A549 treated with Hydrocortisone at 1 μM for 4 hours (cell line): ENCODE measurements at places on chromosomes 12 and 14. TPM values are rescaled to one million over a fixed set of nuclear protein-coding genes. Genes with fewer than 3 reads are reported as not detected.

The BBOF1 gene
- total RNA-seq = 2.0 to 4.7 TPM (median 3.4 TPM) in 5 replicates

The TUBA1A gene
- total RNA-seq = 182 to 235 TPM (median 228 TPM) in 5 replicates

The TMEM121 gene
- total RNA-seq = 4.6 to 9.5 TPM (median 8.0 TPM) in 5 replicates

The CDKN1B gene
- total RNA-seq = 14.5 to 17.5 TPM (median 15.9 TPM) in 5 replicates

The MMAB gene
- 25.2 to 30.6 TPM (median 26.8 TPM) in 5 replicates for total RNA-seq

The STAC3 gene
- total RNA-seq = 0.18 to 0.36 TPM (median 0.30 TPM) in 5 replicates
